Hematopoietic multipotent progenitor cell (in vitro differentiated cells): ENCODE measurements at places on chromosomes 2 and 18.

GRCh38 chr2:40489678-40489960 lies 37.7 kb upstream of the SLC8A1 start:
- DNase-seq: no peak

GRCh38 chr2:106053116-106053515 lies 141.0 kb downstream of the UXS1 start:
- DNase-seq: no peak

DNA sequence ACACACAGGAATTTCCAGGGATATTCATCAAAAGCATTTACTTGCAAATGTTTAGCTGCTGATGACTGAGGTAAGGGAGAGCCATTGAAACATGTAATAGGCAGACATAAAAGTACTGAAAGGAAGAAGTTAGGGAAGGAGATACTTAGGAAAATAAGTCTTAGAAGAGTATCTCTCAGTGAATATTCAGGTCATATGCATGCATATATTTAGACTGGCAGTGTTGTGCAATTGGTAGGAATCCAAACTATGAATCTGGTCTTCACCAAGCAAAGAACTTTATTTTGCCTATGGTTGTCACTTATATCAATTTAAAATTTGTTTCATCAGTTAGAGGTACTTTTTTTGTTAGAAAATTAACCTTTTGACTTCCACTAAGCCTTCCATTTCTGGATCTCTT lies 1490.7 kb downstream of the SUCLG1 start:
- no peak for DNase-seq

GRCh38 chr2:233764264-233764663 lies 4.2 kb downstream of the UGT1A1 start:
- DNase-seq: no peak

DNA sequence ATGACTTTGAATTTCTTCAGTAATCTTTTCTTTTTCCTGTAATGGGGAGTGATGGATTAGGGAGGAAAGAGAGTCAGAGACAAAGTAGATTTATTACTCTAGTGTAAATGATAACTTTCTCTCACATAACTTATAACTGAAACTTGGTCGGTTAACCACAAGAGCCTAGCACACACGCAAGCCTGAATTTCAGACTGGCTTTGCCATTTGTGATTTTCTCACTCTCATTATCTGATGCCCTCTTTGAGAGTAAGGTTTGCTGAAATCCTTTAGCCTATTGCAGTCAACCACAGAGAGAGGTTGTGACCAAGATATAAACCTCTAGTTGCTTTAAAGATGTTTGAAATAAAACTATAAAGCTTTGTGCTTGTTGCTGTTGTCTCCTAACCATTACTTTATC lies 117.9 kb upstream of the NETO1 start:
- no peak for DNase-seq

- DNase-seq: no peak
Measured at GRCh38 chr2:206875701-206876100, 63.6 kb upstream of the CPO start.

- no peak for DNase-seq
Measured at GRCh38 chr18:42623935-42624334, 491.6 kb downstream of the RIT2 start.

GRCh38 chr2:229401171-229401865 lies 130.2 kb upstream of the PID1 start:
- no peak for DNase-seq

DNA sequence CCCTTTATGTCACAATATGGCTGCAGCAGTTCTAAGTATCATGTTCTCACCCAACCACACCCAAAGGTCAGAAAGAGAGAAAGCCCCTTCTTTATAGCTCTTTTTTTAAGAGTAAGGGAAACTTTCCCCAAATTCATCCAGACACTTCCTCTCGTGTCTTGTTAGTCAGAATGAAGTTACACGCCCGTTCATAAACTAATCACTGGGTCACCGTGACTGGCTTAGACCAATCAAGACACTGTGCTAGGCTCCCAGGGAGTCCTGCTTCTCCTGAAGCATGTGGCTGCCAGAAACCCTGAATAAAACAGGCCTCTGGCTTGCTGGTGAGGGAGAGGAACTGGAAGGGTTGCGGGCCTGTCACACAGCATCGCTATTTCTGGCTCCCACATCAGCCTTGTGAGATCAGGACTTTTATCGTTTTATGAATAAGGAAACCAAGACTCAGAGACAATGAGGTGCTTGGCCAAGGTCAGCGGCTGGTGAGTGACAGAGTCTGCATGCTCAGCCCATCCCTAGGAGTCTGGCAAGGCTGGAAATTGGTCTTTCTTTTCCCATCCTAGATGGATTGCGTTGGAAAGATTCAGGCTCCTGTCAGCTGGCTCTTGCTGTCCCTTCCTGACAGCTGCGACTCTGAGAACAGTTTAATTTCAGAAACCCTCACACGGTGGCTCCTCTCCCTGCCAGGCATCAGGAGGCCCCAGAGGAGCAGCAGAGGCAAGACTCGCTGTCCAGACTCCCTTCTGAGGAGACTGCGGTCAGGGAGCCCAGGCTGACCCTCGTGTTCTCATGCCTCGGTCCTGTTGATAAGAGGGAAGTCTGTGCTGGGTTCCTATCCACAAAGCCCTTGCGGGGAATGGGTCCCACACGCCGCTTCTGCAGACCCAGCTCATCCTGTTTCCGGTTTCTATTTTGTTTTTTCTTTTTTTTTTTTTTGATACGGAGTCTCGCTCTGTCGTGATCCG lies 104.5 kb upstream of the TAF1B start:
- no peak for DNase-seq

- no peak for DNase-seq
Measured at GRCh38 chr2:96870626-96871255, 861 bp upstream of the SEMA4C start.

DNA sequence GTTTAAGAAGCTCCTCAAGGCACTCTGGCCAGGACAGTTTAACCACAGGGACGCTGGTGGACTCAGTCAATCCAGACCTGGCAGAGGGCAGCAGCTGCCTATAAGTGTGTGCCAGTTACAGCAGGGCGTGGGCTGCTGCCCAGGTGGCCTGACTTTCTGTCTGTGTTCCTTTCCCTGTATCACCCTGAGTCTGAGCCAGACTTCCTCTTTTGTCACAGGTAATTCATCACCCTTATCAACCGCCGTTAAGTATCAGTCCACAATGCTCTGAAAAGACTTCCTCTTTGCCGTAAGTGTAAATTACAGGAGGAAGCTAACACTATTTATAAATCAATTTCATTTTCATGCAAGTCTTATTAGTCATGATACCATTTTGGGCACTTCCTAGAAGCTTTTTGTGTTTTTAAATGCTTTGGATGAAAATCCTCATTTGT lies 7.0 kb downstream of the LPIN1 start:
- peak; percentile 91 for DNase-seq

DNA sequence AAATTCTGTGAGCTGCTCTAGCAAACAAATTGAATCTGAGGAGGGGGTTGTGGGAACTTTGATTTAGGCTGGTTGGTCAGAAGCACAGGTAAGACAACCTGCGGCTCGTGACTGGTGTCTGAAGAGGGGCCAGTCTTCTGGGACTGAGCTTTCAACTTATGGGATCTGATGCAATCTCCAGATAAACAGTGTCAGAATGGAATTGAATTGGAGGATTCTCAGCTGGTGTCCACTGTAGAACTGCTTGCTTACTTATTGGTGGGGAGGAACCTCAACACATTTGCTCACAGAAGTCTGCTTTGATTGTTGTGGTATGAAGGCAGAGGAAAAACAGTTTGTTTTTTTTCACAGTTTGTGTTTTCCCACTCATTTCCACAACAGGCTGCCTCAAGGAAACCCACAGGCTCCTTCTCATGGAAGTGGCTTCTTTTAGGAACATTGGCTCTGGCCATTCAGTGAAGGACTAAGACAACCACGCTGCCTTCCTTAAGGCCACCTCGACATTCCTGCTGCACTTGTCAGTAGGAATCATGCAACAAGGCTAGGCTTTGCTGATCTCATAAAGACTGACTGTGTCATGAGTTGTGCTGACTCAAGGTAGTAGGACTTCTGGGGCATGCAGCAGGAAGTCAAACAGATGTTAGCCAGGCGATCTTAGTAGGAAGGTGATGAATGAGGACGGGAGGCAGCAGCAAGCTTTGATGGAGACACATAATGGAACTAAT lies 104.7 kb downstream of the TSN start:
- DNase-seq: no peak

- no peak for DNase-seq
Measured at GRCh38 chr2:97749581-97749980, 36.2 kb downstream of the ZAP70 start.

- DNase-seq: no peak
Measured at GRCh38 chr2:85326406-85327159, 1.2 kb downstream of the TGOLN2 start.

GRCh38 chr2:10402653-10403215 lies 45.4 kb downstream of the ODC1 start:
- no peak for DNase-seq

DNA sequence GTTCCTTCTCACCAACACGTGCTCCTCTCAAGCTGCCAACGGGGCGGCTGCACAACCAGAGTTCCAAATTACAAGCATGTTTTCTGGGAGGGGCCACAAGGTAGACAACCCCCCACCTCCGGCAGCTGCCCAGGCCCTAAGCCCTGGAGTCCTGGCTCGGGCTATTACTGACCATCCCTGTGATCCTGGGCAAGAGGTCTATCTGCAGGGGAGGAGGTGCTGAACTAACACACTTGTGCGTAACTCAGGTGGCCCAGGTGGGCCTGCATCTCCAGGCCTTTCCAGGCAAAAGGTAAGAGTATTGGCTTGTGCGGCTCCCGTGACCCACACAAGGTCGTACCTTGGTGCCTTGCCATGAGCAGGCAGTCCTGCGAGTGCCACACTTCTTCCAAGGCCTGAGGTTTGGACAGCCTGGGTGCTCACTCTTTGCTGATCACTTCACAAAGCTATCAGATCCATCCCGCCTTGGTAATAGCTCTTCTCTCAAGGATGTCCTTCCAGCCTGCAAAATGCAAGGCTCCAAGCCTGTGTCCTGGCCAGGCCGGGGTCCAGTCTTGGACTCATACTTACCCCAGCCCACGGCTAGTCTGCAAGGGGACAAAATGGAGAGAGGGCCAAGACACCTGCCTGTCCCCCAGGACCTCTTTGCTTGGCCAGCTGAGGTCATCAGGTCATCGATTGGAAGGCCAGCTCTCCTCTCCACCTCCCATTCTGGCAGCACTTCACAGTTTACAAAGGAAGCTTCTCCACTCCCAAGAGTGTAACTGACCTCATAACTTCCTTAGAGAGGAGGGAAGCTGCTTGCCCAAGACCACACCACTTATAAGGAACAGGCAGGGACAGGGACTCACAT lies 33.9 kb downstream of the ADRA2B start:
- no peak for DNase-seq

- no peak for DNase-seq
Measured at GRCh38 chr2:75153221-75153620, 46.1 kb downstream of the TACR1 start.

DNA sequence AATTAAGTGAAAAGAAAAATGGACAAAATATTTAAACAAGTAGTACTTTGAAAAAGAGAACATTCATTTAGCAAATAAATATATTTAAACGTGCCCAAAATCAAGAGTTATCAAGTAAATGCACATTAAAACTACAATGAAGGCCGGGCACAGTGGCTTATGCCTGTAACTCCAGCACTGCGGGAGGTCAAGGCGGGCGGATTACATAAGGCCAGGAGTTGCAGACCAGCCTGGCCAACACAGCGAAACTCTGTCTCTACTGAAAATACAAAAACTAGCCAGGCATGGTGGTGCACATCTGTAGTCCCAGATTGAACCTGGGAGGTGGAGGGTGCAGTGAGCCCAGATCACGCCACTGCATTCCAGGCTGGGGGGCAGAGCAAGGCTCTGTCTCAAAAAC lies 9.8 kb downstream of the STAM2 start:
- no peak for DNase-seq

- DNase-seq: no peak
Measured at GRCh38 chr18:52715991-52716390, 376.0 kb downstream of the DCC start.

DNA sequence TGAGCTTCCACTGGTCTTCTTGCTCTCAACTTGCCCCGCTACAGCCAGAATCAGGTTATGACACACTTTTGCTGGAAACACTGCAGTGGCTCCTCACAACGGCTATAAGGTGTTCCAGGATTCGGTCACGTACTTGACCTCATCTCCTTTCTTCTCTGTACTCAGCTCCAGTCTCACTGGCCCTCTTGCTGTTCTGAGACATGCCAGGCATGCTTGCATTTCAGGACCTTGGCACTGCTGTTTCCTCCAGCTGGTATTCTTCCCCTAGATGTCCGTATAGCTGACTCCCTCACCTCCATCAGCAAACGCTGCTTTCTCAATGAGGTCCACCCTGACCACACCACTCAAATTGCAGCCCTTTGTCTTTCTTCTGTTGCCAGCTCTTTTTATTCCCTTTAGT lies 31.9 kb upstream of the C1GALT1C1L start:
- DNase-seq: no peak

DNA sequence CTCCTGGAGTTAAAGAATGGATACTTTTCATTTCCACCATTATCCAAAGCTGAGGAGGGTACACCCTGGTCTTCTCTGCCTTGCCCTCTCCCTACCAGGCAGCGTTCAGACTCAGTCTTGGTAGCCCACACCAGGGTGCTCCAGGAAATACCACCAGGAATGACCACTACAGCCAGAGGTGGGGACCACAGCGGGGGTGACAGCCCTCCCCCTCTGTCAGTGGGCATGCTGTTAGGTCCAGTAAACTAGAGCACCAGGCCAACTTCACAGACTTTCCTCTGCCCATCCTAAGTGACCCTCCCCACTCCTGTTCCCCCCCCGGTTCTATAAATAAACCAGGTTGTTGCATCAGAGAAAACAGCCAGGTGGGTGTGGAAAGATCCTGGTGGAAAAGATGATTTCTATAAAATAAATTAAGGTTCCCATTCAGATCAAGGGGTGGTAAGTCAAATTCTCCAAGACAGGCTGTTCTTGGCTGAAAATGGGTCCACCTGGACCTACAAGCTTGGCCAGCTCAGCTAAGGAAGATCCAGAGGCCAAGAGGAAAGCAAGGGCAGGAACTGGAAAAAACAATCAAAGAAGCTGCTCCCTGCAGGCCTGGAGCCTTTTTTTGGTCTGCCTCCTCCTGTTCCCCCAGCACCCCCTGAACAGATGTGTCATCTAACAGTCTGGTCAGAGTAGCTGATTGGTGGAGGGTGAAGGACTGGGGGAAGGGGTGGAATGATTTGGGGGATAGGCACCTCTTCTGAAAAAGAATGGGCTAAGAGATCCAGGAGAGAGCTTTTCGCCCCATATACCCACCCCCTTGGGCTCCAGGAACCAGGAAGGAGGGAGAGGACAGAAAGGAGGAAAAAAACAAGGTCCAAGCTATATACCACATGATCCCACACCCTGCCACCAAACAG lies 2.3 kb downstream of the RAB11FIP5 start:
- no peak for DNase-seq

GRCh38 chr18:6373187-6373586 lies 41.5 kb downstream of the L3MBTL4 start:
- no peak for DNase-seq

GRCh38 chr2:69995511-69995910 lies 34.1 kb upstream of the ASPRV1 start:
- no peak for DNase-seq

DNA sequence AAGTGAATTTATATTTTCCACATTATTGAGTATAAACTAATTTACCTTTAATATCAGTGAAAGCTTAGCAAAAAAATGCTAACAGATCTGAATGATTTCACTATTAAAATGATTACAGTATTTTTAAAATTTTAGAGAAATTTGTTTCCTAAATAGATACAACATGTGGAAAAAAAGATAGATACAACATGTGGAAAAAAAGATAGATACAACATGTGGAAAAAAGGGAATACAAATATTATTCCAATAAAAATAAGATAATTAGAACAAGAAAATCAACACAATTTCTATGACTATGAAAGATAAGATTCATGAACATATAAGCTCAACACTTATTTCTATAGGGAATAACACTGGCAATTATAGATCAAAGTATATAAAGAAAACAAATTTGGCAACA lies 865.9 kb upstream of the VRK2 start:
- no peak for DNase-seq
